ENCODE measurements at places on chromosomes 1 and 21.

GRCh38 chr1:33586106-33586505, 113.7 kb downstream of the ZSCAN20 start:
- DNase-seq: no peak

DNA sequence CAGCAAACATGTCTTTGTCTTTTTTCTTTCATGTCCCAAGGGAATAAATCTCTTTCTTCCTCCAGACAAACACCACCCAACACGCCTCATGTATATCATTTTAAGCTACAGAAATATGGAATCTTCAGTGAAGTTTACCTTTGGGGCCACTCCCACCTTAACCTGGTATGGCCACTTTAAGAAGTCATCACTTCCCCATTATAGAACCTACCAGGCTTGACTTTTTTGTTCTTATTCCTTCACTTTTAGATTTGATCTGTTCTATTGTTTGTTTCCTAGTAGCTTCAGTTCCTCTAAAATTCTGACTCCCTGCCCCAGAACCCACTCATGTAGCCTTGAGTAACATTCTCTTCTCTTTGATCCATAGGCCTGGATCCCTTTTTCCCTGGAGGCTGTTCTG, 226.3 kb downstream of the HLX start:
- DNase-seq: no peak

DNA sequence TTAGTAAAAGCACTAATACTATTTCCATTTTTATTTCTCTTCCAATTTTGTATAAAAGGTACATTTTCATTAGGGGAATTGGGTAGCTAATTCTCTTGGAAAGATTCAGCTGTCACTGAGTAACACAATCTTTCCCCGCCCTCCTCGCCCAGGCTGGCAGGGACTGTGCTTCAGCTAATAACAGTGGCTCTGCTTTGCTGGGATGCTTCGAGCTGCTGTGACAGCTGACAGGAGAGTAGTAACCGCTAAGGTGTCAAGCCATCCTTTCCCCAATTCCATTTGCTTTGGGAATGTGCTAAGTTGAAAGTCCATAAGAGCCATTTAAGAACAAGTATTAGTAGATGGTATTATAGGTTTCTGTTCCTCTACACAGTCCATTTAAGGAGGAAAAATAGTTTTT, 106.7 kb upstream of the NRIP1 start:
- no peak for DNase-seq

GRCh38 chr1:168966217-168966616, 140.3 kb upstream of the ATP1B1 start:
- DNase-seq: no peak

GRCh38 chr1:9193233-9193625, 41.3 kb upstream of the H6PD start:
- no peak for DNase-seq

DNA sequence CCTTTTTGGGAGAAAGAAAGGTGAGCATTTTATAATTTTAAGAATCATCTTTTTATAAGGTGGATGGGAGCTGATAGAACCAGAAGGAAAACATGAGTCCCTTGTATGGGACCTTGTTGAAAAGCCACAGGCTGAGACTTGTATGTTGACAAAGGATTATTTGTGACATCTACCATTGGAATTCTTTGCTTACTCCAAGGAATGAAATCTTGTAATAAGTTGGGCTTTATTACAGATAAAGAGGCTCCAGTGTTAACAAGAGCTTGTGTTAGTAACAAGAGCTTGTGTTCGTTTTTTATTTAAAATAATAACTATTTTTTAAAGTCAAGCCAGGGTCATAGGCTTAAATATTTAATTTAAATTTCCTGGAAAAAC, 201.1 kb upstream of the CHRM3 start:
- DNase-seq: no peak

GRCh38 chr1:51600965-51601364, 15.9 kb upstream of the OSBPL9 start:
- DNase-seq: peak; percentile 45

GRCh38 chr1:71593523-71593922, 512.7 kb upstream of the ZRANB2 start:
- DNase-seq: no peak

DNA sequence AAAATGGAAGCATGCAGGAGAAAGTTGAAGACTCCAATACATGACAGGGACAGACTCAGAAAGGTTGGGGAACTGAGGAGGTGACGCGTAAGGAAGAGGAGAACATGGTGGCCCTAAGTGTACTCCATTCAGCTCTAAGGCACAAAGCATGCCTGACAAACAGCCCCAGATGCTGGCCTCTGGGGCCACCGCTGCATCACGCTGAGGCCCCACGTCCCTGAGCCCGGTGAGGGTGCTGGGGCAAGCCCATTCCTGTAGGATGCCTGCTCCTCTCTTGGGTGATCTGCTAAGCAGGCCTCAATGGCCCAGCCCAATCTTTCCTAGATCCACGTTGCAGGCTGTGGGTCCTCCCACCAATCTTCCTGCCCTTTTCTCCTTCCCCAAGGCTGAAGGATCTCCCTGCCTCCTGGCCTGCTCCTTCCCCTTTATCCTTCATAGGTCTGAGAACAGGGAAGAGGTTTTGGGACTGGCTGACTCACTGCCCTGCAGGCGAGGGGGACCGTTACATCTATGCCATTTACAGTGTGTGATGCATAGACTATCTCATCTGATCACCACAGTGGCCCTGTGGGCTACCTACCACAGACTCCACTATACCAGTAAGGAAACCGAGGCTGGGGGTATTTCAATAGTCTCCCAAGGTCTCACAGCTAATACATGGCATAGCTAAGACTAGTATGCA, 16.8 kb upstream of the NID1 start:
- no peak for DNase-seq

DNA sequence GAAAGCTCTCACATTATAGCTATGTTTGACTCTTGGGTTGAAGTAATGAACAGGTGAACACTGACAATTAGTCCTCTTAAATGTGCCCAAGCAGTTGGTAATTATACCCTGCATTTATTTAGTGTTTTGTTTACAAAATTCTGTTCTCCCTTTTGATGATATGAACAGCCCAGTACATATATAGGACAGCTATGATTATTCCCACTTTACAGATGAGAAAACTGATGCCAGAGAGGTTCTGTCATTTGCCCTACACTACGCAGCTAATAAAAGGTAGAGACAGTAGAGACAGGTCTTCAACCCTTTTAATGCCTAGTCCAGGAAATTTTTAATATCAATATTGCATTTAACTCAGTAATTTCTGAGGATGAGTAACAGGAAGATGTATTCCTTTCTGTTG, 46.1 kb upstream of the DNAJC6 start:
- no peak for DNase-seq

GRCh38 chr1:237124856-237125462, 83.0 kb downstream of the RYR2 start:
- DNase-seq: no peak

DNA sequence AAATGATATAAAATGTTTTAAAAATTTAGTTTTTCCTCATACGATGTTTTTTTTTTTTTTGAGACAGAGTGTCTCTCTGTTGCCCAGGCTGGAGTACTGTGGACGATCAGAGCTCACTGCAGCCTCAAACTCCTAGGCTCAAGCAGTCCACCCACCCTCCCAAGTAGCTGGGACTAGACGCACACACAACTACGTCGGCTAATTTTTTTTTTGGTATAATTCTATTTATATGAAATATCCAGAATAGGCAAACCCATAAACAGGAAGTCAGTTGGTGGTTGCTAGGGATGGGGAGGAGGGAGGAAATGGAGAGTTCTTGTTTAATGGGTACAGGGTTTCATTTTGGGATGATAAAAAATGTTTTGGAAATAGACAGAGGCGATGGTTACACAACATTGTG, 56.5 kb downstream of the WARS2 start:
- DNase-seq: no peak

DNA sequence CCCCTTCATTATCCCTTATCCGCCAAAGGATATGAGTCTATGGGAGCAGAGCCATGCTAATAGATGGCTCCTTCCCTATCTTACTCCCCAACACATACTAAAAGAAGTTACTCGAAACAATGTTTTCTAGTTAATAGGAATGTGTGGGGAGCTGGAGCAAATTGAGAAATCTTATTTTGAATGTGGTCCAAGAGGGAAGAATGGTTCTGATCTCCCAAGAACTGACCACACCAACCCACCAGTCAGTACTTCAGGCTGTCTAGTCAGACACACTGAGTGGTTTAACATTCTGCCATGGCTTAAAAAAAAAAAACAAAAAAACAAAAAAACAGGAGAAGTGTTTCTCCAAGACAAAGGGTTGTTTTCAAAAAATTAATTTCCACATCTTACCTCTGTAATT, 31.5 kb upstream of the DNASE2B start:
- DNase-seq: no peak

Data from DMS79 (cell line).